CD4-positive, alpha-beta memory T cell (primary cell): ENCODE measurements at places on chromosomes 7 and 10. TPM values are rescaled to one million over a fixed set of nuclear protein-coding genes. Genes with fewer than 3 reads are reported as not detected.

The ZDHHC16 gene
- polyA plus RNA-seq: 52.1 TPM

The CTTNBP2 gene
- not detected for polyA plus RNA-seq

The PAX4 gene
- not detected for polyA plus RNA-seq

The CARD11 gene
- 4.9 TPM for polyA plus RNA-seq

The KLHDC10 gene
- polyA plus RNA-seq: 0.46 TPM

The CPA2 gene
- not detected for polyA plus RNA-seq

The AMZ1 gene
- polyA plus RNA-seq: not detected

The AKR1C4 gene
- not detected for polyA plus RNA-seq
